ENCODE measurements at places on chromosomes 2 and 18.
A peak's percentile ranks its signal among the peaks of the same experiment; 100 is the strongest.

- DNase-seq: no peak
Observed at GRCh38 chr18:45755934-45756333, 32.0 kb downstream of the SLC14A1 start.

- DNase-seq: no peak
Observed at GRCh38 chr2:18045230-18045629, 166.8 kb downstream of the KCNS3 start.

DNA sequence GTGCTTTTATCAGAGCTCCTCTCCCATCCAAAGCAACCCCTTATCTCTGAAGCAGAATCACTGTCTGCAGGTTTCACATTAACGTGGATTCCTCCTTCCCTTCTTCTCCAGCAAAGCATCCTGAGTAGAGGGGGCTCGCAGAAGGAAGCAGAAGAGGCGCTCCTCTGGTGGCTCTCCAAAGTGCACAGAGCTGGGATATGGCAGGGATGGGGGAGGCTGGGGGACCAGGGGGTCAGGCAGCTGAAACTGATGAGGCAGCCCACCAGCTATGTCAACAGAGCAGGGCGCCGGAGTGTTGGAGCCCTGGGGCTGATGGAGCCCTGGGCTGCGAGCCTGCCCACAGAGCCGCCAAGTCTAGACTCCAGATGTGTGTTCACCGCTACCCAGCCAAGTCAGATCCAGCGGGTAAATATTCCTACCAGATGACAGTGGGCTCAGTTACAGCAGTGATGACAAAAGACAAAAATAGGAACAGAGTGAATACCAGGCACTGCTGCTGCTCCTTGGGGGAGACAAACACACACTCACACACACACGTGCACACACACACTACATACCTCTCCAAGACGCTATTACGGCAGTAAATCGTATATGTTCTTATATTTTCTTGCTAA lies 678.3 kb upstream of the ID2 start:
- DNase-seq: peak; percentile 24

DNA sequence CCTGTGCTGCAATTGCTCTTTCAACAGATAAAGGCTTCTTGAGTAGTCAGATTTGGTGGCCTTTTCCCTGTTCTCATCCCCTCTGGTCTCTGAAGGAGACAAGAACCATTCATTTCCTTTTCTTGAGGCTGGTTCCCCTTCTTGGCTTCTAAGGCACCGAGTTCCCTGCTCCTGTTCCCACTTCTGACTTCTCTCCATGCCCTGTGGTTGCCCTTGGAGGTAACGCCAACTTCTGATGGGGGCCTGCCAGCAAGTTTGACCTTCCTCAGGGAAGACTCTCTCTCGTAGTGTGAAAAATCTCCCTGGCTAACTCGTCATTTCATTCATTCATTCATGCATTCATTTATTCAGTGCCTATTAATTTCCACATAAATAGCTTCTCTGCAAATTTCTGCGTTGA lies 302.4 kb upstream of the SOX11 start:
- DNase-seq: no peak

DNA sequence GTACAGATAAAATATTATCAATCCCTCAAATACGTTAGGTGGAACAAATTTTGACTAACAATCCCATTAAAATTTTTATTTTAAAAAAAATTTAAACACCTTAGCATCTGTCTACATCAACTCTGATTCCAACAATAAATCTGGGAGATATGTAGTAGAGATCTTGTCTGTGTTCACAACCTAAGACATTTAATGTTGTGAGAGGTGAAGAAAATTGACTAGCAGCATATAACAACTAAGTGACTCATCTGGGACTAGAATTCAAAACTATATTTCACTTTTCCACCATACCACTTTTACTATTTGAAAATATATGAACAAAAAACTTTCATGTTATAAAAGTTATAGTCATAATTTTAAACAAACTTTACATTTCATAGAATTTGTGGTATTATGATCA lies 97.9 kb downstream of the ATAD2B start:
- DNase-seq: no peak

GRCh38 chr2:23386339-23387220 lies 1.6 kb downstream of the KLHL29 start:
- DNase-seq: no peak

- DNase-seq: no peak
Observed at GRCh38 chr18:61085761-61086160, 247.5 kb upstream of the CDH20 start.

GRCh38 chr2:162317861-162318327 lies 590 bp downstream of the IFIH1 start:
- DNase-seq: no peak

DNA sequence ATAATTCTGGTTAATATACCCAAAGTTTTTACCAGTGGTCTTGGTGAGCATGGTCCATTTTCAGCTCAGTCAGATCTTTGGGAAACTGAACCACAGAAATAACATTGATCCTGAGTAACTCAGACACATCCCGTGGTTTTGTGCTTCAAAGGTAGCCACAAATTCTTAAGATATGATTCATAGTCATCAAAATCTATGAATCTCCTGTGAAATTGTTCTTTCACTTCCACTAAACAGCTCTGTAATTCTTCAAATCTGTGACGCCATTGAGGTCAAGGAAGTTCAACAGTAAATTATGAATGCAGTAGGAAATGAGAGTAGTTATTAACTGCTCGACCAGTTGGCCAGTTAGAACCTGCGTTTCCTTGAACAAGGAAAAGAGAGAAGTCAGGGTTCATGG lies 147.3 kb downstream of the IRS1 start:
- peak; percentile 25 for DNase-seq

GRCh38 chr2:143623231-143623908 lies 494.2 kb downstream of the ARHGAP15 start:
- DNase-seq: no peak

DNA sequence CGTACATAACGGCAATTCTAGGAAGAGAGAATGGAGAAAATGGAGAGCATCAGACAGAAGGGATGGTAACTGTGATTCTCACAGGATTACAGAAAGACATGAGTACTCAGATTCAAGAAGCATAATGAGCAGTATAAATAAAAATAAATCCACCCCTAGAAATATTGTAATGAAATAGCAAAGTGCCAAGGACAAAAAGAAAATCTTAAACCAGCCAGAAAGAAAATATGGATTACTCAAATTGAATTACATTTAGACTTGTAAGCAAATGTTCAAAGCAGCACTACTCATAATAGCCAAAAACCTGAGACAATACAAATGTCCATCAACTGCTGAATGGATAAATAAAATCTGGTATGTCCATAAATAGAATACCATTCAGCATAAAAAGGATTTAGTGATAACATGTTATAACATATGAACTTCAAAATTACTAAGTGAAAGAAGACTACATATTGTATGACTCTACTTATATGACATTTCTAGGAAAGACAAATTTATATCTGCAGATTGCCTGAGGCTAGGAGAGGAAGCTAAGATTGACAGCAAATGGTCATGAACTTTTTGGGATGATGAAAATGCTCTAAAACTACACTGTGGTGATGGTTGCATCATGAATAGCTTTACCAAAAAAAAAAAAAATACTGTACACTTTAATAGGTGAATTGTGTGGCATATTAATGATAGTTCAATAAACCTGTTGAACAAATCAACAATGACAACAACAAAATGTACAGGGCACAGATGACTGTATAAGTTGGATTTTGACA lies 63.4 kb upstream of the SPTBN1 start:
- DNase-seq: no peak

DNA sequence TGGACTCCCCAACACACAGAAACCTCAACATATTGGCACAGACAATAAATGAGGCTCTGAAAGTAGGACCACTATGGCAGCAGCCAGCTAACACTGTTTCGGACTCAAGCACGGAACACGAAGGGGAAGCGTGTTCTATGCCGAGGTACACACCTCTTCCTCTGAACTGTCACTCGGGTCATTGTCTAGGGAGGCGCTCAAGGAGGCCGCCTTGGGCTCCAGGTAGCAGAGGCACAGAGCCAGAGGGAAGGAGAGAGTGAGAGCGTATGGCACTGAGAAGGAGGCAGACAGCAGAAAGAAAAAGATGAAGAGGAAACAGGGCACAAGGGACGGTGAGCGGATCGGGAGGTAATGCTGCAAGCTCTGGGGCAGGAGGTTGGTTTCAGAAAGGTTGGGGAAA lies 120.1 kb upstream of the ZBTB14 start:
- DNase-seq: no peak

DNA sequence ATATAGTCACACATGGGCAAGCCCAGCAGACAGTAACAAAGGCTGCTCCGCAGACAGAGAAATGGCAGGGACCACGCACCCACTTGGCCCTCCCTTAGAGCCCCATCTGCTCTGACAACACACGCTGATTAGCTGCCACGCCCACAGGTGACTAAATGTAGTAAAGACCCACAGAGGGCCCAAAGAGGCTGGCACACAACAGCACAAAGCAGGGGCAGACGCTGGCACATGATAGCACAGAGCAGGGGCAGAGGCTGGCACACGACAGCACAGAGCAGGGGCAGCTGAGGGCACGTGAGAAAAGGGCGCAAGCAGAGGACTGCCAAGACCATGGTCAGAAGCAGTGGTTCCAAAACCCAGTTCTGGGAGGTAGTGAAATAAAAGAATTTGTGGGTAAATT lies 10.6 kb downstream of the AFG3L2 start:
- no peak for DNase-seq

DNA sequence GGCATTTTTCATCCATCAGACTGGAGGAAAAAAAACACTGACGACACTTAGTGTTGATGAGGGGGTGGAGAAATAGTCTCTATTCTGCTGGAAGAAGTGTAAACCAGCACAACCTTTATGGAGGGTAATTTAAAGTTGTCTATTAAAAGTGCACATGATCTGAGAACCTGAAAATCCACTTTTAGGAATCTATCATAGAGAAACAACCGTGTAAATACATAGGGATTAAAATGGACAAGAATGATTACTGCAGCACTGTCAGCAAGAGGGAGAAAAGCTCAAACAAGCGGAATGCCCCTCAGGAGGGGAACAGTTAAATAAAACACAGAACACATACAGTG lies 79.6 kb upstream of the MGAT4A start:
- DNase-seq: no peak

DNA sequence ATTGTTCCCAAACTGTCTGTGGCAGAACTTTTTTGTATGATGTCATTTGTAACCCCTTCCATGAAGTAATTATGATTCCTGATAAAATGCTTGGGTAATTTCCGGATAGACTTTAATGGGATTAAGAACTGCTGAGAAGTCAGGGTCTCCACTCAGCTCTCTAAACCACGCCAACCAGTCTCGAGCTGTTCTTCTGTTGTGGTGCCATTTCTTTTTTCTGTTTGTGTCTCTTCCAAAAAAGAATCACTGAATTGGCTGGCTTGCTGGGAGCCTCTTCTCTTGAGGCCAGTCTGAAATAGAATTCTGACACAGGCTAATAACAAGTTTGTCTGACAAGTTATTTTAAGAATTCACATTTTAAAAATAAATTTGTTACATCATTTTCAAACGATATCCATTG lies 198.9 kb downstream of the BCL2 start:
- no peak for DNase-seq

- DNase-seq: no peak
Observed at GRCh38 chr2:219570194-219570923, 980 bp downstream of the OBSL1 start.

DNA sequence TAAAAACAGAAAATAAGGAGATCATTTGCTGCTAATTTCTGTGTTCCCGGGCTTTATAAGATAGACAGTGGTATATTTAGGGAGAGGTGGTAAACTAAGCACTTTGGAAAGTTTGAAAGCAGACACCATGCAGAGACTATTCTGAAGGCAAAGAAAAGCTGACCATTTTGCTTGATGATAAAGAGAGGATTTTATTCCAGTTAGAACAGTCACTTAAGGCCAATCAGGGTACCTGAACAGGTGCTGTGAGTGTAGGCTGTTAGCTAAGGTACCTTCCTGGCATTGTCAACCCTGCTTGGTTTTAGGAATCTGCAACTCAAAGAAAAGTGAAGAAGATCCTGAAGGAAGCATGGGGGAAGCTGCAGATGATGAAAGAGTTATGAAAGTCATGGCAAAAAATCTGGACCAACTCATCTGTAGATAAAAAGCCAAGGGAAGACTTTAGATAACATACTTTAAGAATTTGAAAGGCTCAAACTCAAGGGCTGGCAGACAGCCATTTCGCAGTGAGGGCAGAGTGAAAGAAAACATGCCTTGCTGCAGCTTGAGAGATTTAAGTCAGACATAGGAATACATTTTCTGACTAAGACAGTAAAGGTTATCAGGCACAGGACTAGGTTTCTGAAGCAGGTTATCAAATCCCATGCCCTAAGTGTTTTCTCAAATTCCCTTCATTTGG lies 80.1 kb upstream of the ARL5A start:
- no peak for DNase-seq

- DNase-seq: no peak
Observed at GRCh38 chr2:235165631-235166030, 213.8 kb downstream of the SH3BP4 start.

- DNase-seq: no peak
Observed at GRCh38 chr2:196951973-196952372, 25.5 kb upstream of the PGAP1 start.

- no peak for DNase-seq
Observed at GRCh38 chr2:44155666-44156446, 12.8 kb upstream of the PPM1B start.

DNA sequence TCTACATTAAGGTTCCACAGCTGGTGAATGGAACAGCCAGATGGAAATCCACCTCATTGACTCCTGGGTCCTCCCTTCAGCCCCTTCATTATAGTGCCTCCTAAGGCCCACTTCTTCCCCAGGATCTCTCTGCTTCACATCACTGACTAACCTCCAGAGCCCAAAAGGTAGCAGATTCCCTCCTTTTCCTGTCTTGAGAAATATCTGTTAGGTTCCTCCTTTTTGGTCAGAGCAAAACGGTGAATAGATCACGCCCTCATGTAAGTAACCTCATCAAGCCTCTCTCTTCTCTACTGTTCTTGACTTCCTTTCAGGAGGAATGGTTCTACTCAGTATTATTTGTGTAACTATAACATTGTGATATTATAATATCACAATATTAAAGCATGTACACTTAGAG lies 155.0 kb upstream of the SRD5A2 start:
- no peak for DNase-seq

DNA sequence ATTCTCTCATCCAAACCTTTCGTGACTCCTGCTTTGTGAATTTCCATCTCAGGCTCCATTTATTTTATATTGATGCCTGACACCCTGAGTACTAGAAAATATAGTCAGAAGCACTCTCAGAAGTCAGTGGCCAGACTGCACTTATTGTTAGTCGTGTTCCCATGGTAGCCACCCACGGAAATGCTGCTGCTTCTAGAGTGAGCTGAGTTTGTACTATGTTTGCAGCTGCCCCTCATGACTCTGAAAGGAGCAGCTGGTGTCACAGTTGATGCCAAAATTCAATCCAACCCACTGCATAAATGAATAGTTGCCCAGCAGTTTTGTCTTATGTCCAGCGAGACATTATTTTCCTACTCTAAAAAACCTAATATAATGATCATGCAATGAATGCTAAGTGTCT lies 265.2 kb upstream of the SPHKAP start:
- no peak for DNase-seq

GRCh38 chr2:173130496-173131465 lies 55.1 kb downstream of the MAP3K20 start:
- no peak for DNase-seq

DNA sequence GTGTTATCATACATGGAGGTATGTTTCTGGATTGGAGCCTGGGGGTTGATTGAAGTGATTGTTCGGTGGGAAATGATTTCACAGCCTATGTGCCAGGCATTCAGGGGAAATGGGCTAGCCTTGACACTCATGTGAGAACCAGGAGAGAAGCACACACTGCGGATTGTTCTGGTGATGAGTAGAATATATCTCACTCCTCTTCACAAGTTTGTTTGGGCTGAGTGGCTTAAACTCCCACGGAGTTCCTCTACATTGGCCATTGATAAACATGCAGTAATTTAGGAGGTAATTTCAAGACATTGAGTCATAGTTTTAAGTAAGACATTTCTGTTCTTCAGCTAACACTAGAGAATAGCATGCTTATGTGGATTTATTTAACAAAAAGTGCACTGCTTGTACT lies 498.9 kb upstream of the NETO1 start:
- DNase-seq: no peak
